ENCODE measurements at places on chromosomes 1 and 21.

GRCh38 chr1:107228704-107229371, 88.0 kb downstream of the NTNG1 start:
- DNase-seq: peak; percentile 43

- DNase-seq: no peak
These were observed 133.8 kb downstream of the AK5 start for GRCh38 chr1:77415579-77415978.

DNA sequence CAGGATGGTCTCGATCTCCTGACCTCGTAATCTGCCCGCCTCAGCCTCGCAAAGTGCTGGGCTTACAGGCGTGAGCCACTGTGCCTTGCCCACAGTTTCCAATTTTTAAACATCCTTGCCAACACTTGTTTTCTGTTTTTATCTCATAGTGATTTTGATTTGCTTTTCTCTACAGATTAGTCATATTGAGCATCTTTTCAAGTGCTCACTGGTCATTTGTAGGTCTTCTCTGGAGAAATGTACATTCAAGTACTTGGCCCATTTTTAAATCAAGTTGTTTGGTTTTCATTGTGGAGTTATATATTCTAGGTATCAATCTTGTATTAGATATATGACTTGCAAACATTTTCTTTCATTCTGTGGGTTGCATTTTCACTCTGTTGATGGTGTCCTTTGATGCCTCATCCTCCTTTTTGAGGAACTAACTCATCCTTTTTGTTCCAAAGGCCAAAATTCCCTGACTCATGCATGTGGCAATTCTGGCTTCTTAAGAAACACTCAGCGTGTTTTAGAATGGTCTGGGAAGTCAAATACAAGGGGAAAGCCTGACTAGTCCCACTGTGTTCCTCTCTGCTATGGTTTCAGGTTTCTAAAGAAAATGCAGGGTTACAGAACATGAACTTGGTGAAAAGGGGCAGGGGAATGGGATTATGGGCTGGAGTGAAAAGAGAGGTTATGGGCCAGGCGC, 37.3 kb downstream of the PTAFR start:
- peak; percentile 28 for DNase-seq

DNA sequence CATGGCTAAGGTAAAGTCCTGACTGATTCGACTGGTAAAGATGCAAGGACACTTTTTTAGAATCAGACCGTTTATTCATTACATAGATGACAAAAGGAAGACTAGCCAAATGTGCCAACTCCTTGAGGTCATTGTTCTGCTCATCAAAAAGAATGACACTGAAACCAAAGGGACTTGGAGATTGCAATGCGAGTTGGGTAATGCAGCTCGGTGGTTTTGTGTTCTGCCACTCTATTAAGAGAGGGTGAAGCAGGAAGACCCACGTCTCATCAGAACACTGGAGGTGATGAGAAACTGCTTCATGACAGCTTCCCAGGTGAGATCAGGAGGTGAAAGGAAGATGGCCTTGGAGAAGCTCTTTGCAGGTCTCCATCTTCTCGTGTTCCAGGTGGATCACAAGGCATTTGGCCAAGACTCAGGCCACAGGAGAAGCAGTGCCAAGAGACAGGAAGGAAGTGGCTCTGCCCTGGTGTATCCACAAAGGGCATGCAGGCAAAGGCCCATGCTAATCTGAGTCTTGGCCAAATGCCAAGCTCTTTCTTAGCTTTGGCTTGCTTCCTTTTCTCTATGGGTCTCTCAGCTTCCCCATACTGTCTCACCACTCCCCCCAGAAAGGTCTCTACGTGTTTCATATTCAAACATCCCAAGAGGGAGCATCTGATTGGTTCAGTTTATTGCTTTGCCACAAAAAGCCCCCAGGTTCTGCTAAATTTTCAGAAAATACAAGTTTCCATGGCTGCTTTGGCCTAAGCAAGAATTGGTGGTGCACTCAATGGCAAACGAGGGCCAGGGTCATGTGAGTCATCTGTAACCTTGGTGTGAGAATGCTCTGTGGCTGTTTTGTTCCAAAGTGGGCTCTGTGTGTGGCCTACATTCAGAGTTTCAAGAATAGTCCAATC, 5.7 kb upstream of the CCT8 start:
- DNase-seq: no peak

DNA sequence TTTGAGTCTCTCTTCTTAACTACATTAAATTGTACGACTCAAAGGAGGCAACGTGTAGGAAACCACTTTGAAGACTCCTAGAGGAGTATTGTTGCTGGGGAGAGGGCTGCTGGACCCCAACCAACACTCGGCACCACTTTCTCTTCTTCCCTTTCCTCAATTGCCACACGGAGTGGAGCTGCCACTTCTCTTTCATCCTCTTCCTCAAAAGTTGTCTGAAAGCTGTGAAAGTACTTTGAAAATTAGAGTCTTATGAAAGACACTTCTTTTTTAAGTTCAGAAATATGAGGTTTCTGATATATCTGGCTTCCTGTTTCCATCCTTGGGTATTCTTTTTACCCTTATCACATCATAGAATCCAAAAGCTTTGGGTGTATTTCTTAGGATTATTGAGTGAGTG, 59.5 kb downstream of the MRPS6 start:
- DNase-seq: no peak

GRCh38 chr1:180906511-180906910, 6.2 kb upstream of the KIAA1614 start:
- DNase-seq: no peak

- DNase-seq: no peak
These were observed 7.3 kb upstream of the S100A3 start for GRCh38 chr1:153556348-153556747.

GRCh38 chr1:25456502-25456901, 25.8 kb downstream of the MACO1 start:
- no peak for DNase-seq

DNA sequence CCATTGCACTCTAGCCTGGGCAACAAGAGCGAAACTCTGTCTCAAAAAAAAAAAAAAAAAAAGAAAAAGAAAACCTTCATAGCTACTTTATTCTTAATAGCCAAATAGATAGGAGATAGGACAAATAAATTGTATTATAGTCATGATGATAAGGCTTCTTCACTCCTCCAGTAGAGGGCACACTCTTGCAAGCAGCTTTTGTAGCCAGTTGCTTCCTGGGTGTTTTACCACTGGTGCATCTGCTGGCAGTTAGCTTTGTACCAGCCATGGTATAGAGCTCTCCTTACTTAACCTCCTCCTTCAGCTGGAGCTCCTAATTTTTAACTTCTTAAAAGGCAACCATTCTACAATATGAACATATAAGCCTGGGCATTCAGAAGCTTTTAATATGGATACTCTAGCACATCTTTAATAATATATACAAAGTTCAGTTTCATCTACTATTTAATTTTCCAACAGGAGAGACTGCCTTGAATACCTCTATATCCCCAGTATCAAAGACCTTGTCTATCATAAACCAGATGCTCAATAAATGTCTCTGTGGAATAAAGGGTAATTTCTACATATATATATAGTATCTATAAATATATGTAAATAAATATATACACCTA, 35.8 kb downstream of the EVI5 start:
- DNase-seq: peak; percentile 59

- peak; percentile 57 for DNase-seq
These were observed 21.4 kb upstream of the SPSB1 start for GRCh38 chr1:9271283-9271682.

GRCh38 chr21:39834543-39834942, 32.7 kb upstream of the PCP4 start:
- no peak for DNase-seq

- no peak for DNase-seq
These were observed 847 bp upstream of the RORC start for GRCh38 chr1:151832318-151832980.

DNA sequence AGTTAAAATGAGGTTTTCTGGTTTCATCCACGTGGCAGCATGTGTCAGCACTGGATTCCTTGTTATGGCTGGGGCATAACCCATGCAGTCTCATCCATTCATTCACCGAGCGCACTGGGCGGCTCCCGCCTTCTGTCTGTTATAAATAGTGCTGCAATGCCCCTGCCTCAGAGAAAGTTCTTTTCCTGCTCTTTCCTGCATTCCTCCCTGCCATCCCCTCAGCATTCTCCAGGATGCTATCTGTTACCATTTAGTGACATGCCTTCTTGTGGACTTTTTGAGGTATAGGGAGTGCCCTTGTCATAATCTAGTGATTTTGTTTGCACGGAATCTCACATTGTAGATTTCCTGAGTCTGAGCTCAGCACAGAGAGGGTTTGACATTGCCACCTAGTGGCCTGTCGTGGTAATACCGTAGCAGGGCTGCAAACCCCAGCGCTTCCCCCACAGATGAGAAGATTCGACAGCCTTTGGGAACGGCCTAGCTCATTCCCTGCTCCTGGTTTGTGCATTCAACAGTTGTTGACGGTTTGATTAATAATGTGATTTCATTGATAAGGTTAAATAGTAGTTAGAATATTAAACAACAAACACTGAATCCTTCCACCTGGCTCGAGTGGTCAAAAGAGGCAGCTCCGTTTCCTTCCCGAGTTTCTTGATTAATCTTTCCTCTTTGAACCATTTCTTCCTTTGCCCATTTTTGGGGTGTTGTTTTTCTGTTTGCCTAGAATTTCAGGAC, 46.3 kb downstream of the UMODL1 start:
- peak; percentile 71 for DNase-seq

GRCh38 chr1:109802901-109803561, 39.3 kb upstream of the EPS8L3 start:
- no peak for DNase-seq

- DNase-seq: no peak
These were observed 652 bp downstream of the SNAPIN start for GRCh38 chr1:153659175-153659534.

- no peak for DNase-seq
These were observed 2.7 kb downstream of the CACNA1E start for GRCh38 chr1:181486098-181486420.

- no peak for DNase-seq
These were observed 2.9 kb downstream of the GFI1 start for GRCh38 chr1:92483610-92484471.

GRCh38 chr1:59128239-59128736, 168.6 kb upstream of the FGGY start:
- peak; percentile 87 for DNase-seq

GRCh38 chr1:65176591-65176990, 28.6 kb downstream of the AK4 start:
- DNase-seq: no peak

- no peak for DNase-seq
These were observed 48.6 kb downstream of the WDR4 start for GRCh38 chr21:42830456-42831455.

- no peak for DNase-seq
These were observed 155.4 kb downstream of the ZNF648 start for GRCh38 chr1:181905944-181906597.

GRCh38 chr1:243595527-243596210, 254.4 kb downstream of the AKT3 start:
- no peak for DNase-seq

DNA sequence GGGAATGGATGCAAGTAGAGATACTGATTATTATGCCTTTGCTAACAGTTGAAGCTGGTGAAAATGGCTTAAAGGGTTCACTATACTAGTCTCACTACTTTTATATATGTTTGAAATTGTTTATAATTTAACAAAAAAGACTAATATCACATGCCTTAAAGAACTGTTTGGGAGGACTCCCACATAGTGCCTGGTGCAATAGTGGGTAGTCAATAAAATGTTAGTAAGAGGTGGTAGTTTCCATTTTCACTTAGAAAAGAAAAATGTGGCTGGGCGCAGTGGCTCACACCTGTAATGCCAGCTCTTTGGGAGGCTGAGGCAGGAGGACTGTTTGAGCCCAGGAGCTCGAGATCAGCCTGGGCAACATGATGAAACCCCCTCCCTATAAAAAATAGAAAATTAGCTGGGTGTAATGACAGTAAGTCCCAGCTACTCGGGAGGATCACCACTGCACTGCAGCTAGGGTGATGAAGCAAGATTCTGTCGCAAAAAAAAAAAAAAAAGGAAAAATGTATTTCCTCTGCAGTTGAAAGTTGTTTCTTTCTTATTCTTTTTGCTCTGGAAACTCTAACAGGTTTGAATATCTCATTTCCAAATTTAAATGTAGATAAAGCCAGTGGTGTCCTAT, 24.5 kb downstream of the C21orf91 start:
- DNase-seq: no peak

GRCh38 chr1:57007948-57008347, 42.1 kb upstream of the C8B start:
- no peak for DNase-seq

All from fibroblast of skin of abdomen (primary cell).